ENCODE measurements at places on chromosomes 4 and X. TPM values are rescaled to one million over a fixed set of nuclear protein-coding genes. Genes with fewer than 3 reads are reported as not detected.

Gene CTAG1A
- not detected for total RNA-seq

Gene QRFPR
- total RNA-seq = 13.8 TPM

Gene CDKL5
- total RNA-seq = 0.35 TPM

Gene MAGEA6
- not detected for total RNA-seq

Gene SLC4A4
- total RNA-seq = 18.0 TPM

Gene UGT2B15
- not detected for total RNA-seq

Gene CCSER1
- 2.3 TPM for total RNA-seq

Gene WDR17
- total RNA-seq = 0.52 TPM

Gene CXorf65
- not detected for total RNA-seq

Gene TLR1
- 1.5 TPM for total RNA-seq

DNA sequence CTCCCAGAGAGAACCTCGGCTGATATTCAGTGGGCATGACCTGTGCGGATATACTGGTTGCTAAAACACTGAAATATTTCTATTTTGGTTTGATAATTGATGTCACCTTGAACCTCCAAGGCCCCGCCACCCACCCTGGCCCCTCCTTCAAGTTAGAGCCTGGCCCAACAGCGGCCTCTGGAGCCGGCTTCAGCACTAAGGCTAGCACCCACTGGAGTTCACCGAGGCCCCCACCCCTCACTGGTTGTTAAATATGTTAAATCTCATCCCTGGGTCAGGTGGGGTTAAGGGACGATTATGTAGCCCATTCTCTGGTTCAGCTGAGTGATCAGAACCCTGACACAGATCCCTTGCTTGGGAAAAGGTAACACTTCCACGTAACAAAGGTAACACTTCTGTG, 24.3 kb downstream of the SEL1L3 start:
- no peak for DNase-seq

DNA sequence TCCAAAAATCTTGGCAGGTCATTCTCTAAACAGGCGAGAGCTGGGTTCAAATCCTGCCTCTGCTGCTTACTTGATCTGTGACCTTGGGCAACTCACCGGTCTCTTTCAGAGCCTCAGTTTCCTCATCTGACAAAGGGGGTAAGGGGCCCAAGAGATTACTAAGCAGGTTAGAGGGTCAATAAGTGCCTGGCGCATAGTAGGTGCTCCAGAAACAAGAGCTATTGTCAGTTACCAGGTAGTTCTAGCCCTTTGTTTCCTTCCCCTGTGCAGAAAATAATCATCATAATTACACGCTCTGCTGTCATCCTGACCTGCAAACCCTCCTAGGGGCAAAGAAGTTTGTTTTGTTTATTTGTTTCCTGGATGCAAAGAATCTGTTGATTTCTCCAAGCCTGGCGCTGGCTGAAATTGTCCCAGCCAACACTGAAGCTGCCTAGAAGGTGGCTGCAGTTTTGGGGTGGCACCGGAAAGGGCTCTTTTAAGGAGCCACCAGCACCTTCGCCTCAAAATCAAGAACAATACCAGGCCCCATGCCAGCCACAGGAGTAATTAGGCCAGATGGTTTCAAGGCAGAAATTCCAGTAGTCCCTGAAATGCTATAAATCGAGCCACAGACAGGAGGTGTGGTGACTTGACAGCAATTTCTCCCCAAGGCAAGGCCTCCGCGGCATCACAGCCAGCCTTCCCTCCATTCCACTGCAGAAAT, 10.2 kb upstream of the KIAA0232 start:
- no peak for DNase-seq

DNA sequence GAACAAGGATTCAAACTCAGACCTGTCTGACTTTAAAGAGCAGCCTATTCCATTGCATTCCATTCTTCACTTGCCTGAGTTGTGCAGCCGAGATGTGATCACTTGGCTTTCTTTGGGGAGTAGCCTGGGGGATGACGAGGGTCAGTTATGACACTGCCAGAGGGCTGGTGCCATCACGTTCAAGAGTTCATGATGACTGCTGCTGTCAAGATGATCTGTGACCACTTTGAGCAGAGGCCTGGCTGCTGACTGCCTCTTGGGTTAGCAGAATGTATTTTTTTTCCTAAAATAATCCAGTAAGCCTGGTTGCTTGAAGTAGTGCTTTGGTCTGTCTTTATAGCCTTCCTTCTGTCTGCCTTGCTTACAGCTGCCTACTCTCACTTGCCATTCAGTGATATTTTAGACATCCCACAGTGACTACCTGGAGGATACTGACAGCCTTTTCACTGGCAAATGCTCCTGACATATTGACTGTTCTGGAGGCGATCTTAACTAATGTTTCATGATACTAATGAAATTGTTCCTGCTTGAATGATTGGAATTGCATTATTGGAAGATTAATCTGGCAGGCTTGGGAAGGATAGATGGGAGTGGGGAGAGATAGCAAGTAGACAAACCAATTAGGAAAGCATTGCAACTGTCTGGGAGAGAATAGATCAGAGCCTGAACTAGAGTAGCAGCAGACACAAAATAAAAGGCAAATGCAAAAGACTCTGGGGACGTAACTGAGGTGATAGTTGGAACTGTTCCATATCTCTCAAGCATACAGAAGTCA, 221.6 kb upstream of the LCORL start:
- no peak for DNase-seq

DNA sequence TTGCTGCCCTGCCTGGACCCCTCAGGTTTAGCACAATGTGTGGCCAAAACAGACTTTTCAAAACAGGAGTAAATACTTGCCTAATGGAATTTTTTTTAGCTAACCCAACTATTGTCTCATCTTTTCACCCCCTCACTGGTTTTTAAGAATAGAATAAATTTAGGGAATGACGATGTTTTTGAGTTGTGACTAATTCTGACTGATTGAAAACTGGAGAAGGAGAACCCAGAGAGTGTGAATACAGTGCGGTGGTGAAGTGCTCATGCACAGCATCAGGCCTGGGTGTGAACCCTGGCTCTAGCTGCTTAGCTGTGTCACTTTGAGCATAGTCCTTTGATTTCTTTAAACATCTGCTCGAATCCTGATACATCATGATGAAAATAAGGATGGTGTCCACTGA, 10.5 kb downstream of the ANTXR2 start:
- no peak for DNase-seq

DNA sequence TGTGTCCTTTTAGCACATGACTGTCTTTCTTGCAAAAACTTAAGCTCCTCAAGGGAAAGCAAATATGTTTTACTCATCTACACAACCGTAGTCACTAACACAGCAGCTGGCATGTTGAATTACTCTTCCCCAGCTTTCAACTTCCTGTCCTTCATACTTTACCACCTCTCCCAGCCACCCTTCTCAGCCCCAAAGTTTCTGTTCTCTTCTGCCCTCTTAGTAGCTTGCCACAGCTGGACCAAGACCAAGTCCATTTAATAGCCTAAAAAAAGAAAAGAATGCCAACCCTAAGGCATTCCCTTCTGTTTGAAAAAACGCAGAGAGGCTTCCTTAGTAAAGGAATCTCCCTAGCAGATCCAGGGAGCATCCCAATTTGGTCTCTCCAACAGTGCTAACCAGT, 36.8 kb downstream of the SRPX2 start:
- DNase-seq = no peak

- no peak for DNase-seq
Measured at GRCh38 chr4:8525383-8526120, 54.6 kb upstream of the GPR78 start.

- DNase-seq = peak; percentile 73
Measured at GRCh38 chr4:128286474-128287058, 1.0 kb downstream of the PGRMC2 start.

DNA sequence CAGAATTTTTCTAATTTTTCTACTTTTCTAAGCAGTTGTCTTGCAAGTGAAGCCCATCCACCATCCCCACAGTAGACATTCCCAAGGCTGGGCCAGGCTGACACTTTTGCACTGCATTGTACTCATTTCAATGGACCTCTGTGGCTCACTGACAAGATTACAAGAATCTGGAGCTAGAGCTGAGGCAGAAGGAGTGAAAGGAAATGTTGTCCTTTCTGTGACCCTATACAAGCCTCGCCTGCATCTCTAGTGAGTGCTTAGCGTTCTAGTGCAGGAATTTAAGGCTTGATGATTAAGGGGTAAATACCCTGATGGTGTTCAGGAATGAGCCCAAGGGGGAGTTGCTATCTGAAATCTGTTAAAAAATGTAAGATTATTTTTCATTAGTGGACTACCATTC, 6.3 kb downstream of the MAGED1 start:
- no peak for DNase-seq

DNA sequence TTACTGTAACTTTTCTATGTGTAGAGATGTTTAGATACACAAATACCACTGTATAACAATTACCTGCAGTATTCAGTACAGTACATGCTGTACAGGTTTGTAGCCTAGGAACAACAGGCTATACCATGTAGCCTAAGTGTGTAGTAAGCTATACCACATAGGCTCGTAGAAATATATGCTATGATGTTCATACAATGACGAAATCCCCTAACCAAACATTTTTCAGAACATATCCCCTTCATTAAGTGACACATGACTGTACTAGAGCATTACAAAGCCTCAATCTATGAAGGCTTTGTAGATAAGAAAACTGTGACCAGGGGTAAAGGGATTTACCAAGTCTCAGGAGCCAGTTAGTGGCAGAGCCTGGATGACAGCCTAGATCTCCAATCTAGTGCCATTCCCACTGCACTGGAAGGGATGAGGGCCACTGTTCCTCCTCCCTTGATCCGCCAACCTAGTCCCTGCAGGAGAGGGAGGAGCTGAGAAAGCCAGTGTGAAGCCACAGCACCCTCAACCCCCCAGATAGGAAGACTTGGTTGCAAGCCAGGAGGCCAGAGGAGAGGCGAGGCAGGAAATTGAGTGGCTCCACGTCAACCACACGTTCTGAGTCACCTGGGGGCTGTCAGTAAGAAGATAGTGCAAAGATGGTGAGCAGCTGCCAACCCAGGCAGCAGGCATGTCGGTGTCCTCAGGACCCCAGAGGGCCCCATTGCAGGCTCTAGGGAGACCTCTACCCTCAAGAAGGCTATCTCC, 227.7 kb downstream of the BCOR start:
- DNase-seq = no peak

GRCh38 chrX:102652031-102652688, 877 bp downstream of the GPRASP1 start:
- no peak for DNase-seq

DNA sequence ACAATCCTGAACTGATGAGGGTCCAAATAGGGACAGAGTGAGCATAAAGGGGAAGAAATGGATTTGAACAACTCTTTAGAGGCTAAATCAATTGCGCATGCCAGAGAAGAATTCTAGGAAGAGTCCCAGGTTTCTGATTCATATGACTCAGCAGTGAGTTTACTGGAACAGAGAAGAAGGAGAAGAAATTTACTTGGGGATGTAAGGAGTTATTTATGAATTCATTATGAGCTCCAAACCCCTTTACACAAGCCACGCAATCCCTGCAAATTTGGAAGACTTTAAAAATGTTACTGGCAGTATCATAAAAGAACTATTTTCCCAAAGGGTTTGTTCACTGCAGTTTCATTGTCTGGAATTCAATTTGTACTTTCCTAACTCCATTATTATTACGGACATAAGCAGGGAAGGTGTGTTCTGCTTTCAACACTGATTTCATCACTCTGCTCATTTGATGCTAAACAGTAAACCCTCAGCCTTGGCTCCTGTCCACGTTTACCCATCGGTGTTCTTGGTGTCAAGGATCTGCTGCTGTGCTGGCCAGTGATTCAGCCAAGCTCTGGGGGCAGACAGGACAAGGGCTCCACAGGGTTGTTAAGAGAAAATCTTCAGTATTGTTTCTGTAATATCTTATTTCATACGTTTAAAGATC, 273.7 kb downstream of the HNRNPD start:
- DNase-seq = no peak

GRCh38 chrX:413322-414201, 26.9 kb upstream of the PPP2R3B start:
- DNase-seq = no peak

- DNase-seq = no peak
Measured at GRCh38 chrX:33589316-33589715, 378.0 kb upstream of the DMD start.

- DNase-seq = no peak
Measured at GRCh38 chrX:101195442-101196173, 24.0 kb upstream of the DRP2 start.

- DNase-seq = no peak
Measured at GRCh38 chrX:119728487-119728886, 29.9 kb upstream of the SOWAHD start.

GRCh38 chr4:6603128-6603527, 28.1 kb downstream of the MAN2B2 start:
- DNase-seq = no peak

DNA sequence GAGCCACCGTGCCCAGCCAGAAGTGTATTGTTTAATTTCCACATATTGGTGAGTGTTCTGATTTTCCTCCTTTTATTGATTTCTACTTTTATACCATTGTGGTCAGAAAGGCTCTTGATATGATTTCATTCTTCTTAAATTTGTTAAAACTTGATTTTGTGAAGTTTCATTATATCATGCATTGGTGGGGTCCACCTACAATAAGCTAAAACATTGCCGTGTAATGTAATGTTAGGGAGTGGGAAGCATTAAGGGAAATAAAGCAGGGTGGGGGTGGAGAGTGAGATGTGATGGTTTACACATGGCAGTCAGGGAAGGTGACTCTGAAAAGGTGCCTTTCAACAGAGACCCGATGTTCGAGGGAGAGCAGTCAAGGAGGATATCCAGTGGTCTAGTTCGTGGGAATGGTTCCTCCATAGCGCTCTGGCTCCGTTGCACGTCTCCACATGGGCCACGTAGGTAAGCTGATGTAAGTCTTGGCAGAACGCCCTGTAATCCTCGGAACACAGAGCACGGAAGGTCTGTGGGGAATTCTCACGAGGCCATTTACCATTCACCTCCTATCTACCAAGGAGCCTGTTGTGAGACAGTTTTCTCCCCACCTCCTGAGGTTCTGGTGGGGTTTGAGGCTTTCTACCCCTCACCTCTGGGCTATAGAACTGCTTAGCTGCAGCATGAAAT, 7.7 kb upstream of the WDR13 start:
- DNase-seq = no peak
